Activated CD4-positive, alpha-beta T cell treated with anti-CD3 and anti-CD28 coated beads, Interleukin-2, amount 50 U/mL, for 1 hour (primary cell): ENCODE measurements at places on chromosomes 2 and 18.

DNA sequence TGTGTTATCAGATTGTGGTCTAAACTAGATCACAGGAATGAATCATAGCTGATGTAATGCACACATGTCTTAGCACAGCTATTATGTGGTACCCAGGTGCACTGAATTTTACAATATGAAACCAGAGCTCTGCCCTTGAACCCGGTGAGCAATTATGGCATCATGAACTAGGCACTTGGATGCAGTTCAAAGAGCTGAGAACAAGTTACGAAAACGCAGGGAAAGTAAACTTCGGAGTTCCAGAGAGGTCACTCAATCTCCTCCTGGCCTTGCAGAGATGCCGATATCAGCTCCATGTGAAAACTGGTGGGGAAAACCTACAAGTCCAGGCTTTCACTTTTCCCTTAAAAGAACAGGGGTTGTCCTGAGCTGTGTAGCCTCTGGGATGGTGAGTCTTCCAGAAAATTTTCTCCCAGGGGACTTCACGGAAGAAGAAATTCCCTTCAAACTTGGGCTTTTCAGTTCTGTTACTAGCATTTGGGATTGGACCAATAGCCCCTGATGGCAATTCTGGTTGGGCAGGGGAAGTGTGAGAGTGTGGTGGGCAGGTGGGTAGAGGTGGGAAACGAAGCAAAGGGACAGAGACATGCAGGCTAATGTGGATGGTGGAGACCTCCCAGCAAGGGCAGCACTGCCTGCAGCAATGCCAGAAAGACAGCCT, 71.1 kb upstream of the SH3BP4 start:
- no peak for DNase-seq

DNA sequence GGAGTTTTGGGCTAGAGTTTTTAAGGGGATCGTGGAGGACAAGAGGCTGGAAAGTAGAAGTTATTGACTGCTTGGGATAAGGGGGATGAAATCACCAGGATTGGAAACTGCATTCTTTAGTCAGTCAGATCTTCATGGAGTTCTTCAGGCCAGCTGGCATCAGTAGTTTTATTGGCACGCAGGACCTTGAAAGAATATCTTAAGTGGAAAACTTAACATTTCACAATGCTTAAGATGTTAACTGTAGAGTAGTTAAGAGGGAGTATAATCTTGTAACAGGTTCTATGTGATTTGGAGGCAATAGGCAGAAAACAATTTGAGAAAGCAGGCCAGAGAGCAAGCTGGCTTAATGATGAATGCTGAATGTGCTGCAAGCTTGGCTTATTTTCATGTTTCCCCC, 300.4 kb upstream of the KCNH7 start:
- no peak for DNase-seq

DNA sequence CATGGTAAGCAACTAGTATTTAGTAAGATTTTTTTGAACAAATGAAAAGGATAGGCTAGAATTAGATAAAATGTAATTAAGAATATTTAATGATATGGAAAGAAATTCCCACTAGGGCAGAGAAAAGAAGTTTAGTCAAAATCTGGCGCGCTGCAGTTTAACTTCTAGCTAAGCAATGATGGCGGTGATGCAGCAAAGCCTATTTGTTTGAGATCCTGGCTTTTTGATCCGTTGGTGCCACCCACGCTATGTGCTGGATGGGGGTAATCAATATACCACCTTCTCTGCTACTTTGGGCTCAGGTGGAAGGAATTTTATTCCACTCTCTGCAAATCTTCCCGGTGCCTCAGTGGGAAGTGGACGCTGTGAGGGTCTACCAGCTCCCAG, 421 bp upstream of the FAM171B start:
- DNase-seq: no peak

DNA sequence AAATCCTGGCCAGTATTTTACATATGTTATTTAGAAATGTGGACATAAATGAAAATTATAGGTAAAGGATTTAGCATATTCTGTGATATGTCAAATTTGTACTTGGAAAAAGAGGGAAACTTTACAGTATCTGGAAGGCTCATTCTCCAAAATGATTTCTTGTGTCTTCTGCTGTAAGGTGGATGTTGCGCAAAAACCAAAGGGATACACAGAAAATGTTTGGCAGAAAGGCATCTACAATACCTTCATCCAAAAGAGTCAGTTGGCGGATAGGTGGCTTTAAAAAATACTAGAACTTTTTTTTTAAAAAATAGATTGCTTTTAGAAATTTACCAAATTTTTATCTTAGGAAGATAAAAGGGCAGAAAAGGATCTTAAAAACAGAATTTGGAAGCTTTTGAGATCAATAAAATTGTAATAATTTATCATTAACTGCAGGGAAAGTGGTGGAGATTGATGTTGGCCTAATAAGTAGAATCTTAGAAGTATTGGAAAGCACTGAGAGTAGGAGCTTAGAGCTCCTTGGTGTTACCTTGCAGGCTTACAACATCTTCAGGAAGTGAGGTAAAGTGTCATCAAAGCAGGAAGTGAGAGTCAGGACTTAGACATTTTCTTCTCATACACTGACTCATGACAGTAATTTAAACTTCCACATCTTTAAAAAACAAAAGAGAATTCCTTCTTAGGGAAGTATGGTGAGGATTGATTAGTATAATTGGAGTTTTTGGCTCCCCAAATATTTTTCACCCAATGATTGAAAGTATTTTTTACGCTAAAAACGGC, 2.1 kb downstream of the NABP1 start:
- no peak for DNase-seq

DNA sequence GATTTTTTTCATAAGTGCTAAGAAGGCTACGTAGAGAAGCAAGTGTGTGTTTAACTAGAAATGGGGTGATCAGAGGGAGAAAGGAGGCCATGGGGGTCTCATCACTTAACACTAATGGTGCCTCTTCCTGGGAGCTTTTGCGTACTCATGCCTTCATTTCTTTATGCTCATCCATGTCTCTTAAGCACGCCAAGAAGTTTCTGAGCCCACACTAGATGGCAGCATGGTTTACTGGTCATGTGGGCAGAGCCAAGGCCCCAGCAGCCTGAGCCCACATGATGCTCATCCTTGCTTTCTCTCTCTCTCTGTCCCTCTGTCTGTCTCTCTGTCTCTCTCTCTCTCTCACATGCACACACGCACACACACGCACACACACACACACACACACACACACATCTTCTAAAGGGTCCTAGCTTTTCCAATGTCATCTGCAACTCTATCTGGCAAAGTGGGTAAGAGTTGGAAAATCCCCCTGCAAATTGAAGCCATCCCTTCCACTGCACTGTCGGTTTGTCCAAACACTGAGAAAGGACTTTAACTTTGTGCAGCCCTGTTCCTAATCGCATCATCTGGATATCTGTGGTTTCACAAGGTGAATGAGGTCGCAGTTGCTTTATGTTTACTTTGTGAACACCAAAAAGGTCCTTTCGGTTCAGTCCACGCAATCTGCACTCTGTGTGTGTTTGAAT, 137.1 kb upstream of the CCDC68 start:
- no peak for DNase-seq

GRCh38 chr18:79413901-79414300, 18.2 kb downstream of the NFATC1 start:
- no peak for DNase-seq

- DNase-seq: no peak
Observed at GRCh38 chr2:33497221-33497650, 20.8 kb downstream of the RASGRP3 start.

- no peak for DNase-seq
Observed at GRCh38 chr2:129754831-129755230, 224.6 kb upstream of the RAB6C start.

- DNase-seq: no peak
Observed at GRCh38 chr2:239167011-239167673, 233.7 kb downstream of the HDAC4 start.

GRCh38 chr18:34038086-34038485, 186.6 kb downstream of the NOL4 start:
- no peak for DNase-seq

- no peak for DNase-seq
Observed at GRCh38 chr2:101375653-101376052, 11.7 kb downstream of the CREG2 start.

- no peak for DNase-seq
Observed at GRCh38 chr2:75200140-75201096, 1.1 kb upstream of the TACR1 start.

- no peak for DNase-seq
Observed at GRCh38 chr2:208466151-208466919, 59.7 kb downstream of the PTH2R start.

- DNase-seq: no peak
Observed at GRCh38 chr2:162928356-162928755, 89.8 kb upstream of the KCNH7 start.

GRCh38 chr2:41405441-41405840, 642.4 kb upstream of the PKDCC start:
- DNase-seq: no peak

DNA sequence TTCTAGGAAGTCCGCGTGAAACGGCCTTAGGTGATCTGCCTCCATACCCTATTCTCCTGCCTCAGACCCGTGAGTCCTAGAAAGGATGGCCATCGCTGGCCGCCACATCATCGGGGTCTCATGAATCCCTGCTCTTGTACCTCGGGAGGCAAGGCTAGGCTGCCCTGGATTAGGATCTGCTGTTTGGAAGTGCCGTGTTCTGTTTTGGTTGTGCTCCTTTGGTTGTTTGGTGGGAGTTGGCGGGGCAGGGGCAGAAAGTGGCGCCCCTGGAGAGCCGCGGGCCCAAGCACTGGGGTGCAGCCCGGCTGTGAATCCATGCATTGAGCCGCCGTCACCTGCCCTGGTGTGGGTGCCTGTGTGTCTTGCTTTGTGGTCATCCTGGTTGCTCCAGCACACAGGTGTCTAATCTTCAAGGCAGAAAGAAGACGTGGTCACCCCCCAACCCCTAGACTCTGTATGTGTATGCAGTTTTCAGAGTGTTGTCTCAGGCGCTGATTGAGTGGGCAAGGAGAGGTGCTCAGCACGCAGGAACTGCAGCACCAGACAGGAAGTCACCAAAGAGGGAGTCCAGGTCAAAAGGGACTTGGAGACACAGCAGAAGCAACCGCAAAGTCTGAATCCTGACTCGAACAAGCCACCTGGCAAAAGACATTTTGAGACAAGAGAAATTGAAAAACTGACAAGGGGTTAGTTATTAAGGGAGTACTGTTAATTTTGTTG, 80.0 kb upstream of the LDLRAD4 start:
- DNase-seq: no peak

DNA sequence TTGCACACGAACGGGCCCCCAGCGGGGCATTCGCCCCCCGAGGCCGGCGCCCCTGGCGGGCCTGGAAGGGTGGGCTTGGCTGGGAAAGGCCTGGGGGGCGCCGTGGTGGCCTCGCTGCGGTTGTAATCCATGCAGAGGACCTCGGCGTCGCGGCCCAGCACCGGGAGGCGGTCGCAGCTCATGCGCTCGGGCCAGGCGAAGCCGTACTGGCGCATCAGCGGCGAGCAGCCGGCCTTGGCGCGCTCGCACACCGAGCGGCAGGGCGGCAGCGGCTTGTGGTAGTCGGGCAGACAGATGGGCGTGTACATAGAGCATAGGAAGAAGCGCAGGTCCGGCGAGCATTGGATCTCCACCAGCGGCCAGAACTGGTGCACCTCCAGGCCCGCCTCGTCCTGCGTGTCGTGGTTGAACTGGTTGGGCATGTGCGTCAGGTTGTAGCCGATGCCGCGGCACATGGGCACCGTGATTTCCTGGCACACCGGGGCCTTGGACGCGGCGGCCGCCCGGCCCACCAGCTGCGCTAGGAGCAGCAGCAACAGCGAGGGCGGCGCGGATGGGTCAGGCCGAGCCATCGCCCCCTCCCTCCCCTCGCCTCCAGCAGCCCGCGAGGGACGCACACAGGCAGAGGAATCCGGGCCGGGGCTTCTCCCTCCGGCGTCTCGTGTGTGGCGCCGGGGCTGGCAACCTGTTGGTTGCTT, 1.4 kb downstream of the FZD5 start:
- peak; percentile 13 for DNase-seq

DNA sequence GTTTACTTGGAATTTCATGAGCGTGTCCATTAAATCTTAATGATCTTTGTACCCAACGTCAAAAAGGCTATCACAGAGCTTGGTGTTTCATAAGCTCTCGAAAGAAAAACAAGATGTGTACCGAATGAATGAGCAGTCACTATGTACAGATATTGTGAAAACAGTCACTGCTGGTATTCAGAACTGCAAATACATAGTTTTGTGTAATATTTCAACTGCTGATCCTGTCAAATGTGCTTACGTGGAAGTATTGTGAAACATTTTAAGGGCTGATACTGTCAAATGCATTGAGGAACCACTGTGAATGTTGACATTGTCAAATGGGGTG, 184.2 kb upstream of the KLHL29 start:
- no peak for DNase-seq

DNA sequence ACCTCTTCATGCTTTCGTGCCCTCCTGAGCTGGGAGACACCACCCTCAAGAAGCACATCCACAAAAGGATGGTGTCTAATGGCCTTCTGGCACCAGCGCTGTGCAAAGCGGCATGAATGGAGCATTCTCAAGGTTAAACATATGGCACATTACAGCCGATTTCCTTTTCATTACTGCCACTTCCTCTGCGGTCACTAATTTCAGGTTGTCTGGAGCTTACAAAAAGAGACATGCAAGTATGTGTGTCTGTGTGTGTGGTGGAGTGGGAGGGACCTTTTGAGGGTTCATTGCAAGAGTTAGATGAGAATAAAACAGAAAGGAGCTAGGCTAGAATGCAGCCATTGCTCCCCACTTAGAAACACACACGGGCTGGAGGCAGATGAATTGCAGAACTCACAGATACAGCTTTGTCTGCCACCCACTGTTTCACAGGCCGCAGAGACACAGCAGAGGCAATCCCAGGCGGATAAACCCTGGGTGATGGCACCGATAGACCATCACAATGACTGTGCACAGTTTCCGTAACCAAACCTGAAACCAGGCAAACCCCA, 76.0 kb downstream of the TGIF1 start:
- peak; percentile 3 for DNase-seq

DNA sequence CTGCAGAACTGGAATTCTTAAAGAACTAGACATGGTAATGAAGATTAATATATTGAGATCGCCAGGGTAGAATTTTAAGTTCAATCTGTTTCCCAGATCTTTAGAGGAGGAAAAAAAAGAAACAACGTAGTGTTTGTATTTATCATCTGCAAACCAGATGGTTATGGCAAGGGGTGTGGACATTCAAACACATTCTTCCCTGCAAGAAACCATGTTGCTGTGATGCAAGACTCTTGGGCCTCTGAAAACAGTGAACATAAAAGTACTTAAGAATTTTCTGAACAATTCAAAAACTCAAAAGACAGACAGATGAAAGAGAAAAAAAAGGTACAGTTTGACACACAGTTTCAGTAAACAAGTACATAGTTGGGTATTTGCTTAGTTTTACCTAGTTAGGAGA, 35.6 kb downstream of the COL5A2 start:
- no peak for DNase-seq

- no peak for DNase-seq
Observed at GRCh38 chr2:172613615-172614231, 57.8 kb downstream of the PDK1 start.

GRCh38 chr2:158825021-158825420, 29.9 kb downstream of the DAPL1 start:
- no peak for DNase-seq

DNA sequence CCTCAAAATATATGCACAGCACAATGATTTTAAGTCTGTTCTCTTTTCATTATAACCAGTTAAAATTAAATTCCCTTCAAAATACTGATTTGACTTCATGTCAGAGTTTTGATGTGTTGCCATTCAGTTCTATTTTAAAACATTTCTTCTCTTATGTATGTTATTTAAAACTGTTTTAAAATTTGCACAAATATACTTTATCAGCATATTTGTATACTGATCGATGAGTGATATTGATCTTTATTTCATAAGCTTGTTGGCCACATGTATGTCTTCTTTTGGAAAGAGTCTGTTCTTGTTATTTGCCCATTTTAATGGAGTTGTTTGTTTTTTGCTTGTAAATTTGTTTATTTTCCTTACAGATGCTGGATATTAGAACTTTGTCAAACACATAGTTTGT, 496.3 kb upstream of the VWC2L start:
- DNase-seq: no peak

GRCh38 chr18:77524909-77525308, 275.3 kb downstream of the GALR1 start:
- DNase-seq: no peak
